Kidney epithelial cell (primary cell): ENCODE measurements at places on chromosomes 11 and 22.

DNA sequence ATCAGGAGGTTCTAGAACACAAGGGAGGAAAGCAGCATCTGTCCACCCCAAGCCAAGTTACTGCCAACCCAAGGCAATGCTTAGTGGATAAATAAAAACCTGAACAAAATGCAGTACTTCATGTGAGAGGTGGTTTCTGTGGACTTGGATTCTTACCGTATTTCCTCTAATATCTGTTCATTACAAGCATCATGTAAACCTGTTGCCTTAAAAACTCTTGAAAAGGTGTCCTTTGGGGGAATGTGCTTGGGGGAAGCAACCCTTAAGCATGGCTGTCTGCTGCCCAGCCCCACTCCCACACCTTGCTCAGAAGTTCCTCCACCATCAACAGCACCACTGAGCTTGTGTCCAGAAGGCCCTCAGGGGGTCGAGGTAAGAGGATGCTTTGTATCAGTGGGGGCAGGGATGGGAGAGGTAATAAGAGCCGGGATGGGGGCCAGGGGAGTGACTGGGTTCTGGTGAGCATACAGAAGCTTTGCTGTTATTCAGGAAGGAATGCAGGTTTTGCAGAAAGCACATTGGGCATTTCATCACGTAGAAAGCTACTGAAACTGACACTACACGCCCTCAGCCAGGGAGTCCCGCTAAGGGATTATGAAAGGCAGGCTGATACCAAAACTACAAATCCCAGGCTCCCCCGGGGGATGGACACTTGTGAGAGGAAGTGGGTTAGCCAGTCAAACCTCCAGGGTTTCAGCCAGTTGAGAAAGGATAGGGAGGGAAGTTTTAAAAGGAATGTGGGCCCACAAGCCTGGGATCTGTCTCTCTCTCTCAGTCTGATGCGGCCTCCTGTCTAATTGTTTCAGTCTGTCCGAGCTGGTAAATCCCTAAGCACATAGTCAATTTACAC, 52.0 kb downstream of the KCNJ1 start:
- DNase-seq: peak; percentile 50

DNA sequence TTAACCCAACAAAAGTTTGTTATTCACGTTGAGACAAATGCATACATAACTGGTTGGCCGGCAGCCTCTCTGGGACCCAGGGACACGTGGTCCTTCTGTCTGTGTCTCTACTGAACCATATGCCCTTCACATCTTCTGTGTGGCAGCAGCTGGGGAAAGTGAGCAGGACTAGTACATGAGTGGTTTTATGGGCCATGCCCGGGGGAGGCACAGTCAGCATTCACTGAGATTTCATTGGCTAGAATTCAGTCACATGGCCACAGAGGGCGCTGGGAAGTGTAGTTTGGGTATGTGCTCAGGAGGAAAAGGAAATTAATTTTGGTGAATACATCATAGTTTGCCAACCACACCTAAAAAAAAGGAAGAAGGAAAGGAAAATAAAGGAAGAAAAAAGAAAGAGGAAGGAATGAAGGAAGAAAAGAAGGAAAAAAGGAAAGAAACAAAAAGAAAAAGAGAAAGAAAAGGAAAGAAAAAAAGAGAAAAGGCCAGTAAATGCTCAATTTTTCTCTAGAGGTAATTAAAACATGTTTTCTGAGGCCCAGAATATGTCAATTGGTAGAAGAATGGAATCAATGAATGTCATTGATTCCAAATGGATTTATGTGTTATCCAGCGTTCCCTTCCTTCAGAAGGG, 55.9 kb upstream of the KIRREL3 start:
- no peak for DNase-seq

- DNase-seq: no peak
Measured at GRCh38 chr11:122488892-122489706, 166.4 kb upstream of the UBASH3B start.

GRCh38 chr11:17405232-17406005, 17.0 kb upstream of the KCNJ11 start:
- no peak for DNase-seq

- DNase-seq: no peak
Measured at GRCh38 chr11:117249571-117249970, 17.1 kb downstream of the RNF214 start.

- no peak for DNase-seq
Measured at GRCh38 chr11:81059356-81059755, 1618.5 kb upstream of the TENM4 start.

- DNase-seq: peak; percentile 83
Measured at GRCh38 chr11:122709039-122709760, 53.7 kb downstream of the UBASH3B start.

DNA sequence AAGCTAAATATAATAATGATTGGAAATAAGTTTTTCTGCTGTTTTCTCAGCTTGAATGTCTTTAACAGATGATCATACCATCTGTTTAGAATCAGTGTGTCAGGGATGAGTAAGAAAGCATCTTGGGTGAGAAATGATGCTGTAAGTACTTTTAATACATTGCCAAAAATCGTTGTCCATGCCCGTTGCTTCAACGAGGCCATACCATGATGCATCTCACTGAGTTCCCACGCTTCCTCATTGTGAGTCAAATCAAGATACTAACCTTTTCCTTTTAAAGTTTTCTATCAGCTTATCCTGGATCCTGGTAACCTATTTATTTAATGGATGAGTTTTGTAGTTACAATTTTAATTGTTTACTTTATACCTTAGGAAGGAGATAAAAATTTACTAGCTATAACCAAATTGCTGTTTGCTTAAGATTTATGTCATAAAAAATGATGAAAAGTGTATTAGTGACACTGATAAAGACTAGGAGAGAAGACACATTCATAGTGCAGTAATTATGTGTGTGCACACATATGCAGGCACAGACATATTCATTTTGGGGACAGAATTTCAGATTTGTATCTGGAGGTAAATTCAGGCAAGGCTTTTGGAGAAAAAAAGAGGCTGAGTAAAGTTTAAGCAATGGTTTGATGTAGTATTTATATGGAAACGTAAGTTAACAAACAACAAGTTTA, 154.8 kb downstream of the UVRAG start:
- DNase-seq: no peak

DNA sequence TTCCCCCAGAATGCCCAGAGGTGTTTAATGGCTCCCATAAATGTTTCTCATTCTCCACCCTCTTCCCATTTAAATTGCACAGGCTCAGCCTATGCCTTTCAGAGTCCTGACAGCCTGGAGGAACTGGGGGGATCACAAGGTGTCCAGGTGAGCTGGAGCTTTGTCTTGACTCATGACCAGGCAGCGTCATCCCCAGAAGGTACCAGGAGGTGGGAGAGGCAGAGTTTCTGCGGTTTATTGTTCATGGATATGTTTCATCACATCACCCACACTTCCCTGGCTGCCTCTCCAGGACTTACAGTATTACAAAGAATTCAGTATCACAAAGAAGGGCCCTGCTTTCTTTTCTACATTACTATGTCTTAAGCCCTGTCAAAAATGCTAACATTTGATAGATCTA, 103.2 kb upstream of the GALNT18 start:
- no peak for DNase-seq

DNA sequence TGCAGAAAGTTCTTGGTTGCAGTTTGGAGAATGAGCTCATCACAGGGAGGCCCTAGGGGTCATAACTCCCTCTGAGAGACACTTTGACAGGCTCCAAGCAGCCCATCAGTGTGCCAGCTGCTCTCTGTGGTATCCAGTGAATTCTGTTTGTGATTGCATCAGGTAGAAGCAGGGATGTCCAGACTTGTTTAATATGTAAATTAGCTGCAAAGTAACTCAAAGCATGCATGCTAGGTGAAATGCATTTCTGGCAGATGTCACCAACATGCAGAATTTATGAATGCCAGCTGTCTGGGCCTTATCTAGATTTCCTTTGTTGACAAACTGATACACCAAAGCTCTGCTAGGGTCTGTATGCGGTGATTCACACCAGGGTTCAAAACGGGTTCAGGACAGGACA, 123.6 kb upstream of the MTNR1B start:
- no peak for DNase-seq

- DNase-seq: no peak
Measured at GRCh38 chr11:827146-827896, 398 bp upstream of the CRACR2B start.

DNA sequence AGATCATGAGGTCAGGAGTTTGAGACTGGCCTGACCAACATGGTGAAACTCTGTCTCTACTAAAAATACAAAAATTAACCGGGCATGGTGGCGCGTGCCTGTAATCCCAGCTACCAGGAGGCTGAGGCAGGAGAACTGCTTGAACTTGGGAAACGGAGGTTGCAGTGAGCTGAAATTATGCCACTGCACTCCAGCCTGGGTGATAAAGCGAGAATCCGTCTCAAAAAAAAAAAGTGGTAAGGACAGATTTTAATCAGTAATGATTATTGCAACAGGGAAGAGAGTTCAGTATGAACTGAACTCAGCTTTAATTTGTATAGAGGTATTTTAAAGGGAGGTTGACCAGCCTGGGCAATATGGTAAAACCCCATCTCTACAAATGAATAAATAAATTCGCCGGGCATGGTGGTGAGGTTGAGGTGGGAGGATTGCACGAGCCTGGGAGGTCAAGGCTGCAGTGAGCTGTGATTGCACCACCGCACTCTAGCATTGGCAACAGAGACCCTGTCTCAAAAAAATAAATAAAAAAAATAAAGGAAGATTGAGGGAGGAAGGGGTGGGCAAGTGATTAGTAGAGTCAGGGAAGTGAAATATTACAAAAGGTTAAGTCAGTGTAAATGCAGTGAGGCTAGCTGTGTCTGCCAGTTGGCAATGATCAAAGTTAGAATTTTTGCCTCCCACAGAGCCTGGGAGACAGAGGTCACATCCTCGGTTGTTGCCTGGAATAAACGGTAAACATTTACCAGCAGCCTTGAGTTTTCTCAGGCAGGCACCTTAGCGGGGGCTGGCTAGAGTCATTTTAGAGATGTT, 2.6 kb upstream of the MCM5 start:
- peak; percentile 48 for DNase-seq

DNA sequence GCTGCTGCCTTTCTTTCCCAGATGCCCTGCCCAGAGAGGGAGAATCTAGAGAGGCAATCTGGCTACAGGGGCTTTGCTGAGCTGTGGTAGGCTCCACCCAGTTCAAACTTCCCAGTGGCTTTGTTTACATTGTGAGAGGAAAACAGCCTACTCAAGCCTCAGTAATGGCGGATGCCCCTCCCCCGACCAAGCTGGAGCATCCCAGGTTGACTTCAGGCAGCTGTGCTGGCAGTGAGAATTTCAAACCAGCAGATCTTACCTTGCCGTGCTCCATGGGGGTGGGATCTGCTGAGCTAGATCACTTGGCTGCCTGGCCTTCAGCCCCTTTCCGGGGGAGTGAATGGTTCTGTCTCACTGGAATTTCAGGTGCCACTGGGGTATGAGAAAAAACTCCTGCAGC, 12.2 kb downstream of the BDNF start:
- no peak for DNase-seq

- peak; percentile 77 for DNase-seq
Measured at GRCh38 chr11:117281159-117281558, 10.0 kb upstream of the BACE1-AS start.

DNA sequence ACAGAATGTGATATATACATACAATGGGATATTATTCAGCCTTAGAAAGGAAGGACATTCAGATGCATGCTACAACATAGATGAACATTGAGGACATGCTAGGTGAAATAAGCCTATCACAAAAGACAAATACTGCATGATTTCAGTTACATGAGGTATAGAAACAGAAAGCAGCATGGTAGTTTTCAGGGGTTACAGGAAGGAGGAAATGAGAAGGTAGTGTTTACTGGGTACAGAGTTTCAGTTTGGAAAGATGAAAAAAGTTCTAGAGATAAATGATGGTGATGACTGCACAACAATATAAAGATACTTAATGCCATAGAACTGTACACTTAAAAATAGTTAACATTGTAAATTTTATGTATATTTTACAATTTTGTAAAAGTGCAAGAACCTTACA, 266.7 kb upstream of the C11orf87 start:
- DNase-seq: no peak
